ENCODE measurements at places on chromosomes 7 and 10. TPM values are rescaled to one million over a fixed set of nuclear protein-coding genes. Genes with fewer than 3 reads are reported as not detected.

DNA sequence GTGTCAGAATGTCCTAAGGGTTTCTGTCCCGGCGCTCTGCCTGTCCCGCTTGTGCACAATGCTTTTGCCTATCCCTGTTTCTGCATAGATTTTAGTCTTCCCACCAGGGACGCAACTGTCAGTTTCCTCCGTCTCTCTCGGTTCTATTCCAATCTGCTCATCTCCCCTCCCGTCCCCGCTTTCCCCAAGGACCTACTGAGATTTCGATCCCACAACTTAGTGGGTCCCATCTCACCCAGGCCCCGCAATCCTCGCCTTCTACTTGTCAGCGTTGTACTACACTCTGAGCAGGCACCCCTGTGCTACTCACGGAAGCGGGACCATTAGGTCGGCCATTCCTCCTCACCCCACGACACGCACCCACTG is 519 bp upstream of the ZNF655 start:
- DNase-seq = no peak

GRCh38 chr10:3570131-3570729 is 214.8 kb downstream of the KLF6 start:
- DNase-seq = no peak

The ARHGEF5 gene
- 4.4 TPM for total RNA-seq

GRCh38 chr7:22447008-22447407 is 53.0 kb downstream of the STEAP1B start:
- no peak for DNase-seq

DNA sequence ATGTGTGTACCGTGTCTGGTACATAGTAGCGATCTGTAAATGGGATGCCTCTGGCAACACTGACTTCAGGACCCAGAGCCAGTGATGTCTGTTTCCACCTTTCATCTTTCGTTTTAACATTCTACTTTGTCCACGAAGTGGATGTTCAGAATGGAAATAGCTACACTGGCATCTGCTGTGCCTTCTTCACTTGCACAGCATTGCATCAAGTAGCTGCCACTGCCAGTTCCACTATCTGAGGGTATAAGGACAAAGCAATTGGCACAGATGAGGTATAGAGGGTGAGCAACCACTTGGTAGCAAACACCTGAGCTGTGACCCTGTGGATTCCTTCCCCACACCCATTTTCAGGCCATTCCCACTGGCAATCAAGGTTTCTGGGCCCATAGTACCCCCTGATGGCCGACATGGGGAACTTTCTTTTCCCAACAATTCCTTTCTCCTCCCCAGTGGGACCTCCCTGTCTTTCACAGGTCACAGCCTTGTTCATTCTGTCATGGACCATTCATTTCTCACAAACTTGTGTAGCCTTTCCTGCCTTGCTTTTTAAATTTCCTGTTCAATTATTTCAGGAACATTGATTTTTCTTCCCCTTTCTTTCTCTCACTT is 4.0 kb downstream of the ITGA8 start:
- no peak for DNase-seq

- no peak for DNase-seq
These were observed 141.1 kb downstream of the CDK14 start for GRCh38 chr7:90736968-90737939.

The ACTL6B gene
- not detected for total RNA-seq

- DNase-seq = no peak
These were observed 207.6 kb upstream of the AOAH start for GRCh38 chr7:36931892-36932291.

DNA sequence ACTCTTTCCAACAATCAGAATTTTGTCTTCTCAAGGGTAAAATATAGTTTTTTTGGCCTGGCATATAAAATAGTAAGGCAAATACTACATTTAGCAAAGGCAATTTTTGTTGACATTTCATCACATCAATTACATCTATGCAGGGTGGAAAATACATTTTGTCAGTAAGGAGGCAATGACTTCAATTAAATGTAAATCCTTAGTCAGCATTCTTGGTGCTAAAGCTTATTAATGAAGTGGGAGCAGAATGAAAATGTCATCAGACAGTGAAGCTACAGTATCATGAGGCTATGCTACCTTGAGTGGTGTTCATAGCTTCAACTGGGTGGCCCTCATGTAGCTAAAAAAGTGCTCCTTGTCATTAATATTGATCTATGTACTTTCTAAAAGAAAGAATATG is 8.9 kb downstream of the LRRTM3 start:
- DNase-seq = no peak

The CALY gene
- not detected for total RNA-seq

DNA sequence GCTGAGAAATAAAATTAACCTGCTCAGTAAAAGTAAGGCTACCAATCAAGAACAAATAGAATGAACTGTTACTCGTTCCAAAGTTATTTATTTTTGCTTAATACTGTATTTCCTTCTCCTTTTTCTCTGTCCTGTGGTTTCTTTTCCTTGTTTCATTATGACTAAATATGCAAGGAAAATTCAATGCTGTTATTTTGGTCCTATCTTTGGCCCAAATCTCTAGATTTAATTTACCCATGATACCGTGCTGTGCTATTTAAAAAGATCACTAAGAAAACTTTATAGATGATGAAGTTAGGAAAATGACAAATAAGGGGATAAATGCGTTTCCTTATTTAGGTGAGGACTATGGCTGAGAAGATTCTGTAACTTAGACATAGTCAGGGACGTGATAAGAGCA is 45.3 kb upstream of the FAM133B start:
- DNase-seq = no peak

The DYNC1I1 gene
- 29.8 TPM for total RNA-seq

The TMEM130 gene
- not detected for total RNA-seq

The FANK1 gene
- total RNA-seq = 1.0 TPM

- DNase-seq = no peak
These were observed 181.4 kb downstream of the ARID5B start for GRCh38 chr10:62082729-62083411.

DNA sequence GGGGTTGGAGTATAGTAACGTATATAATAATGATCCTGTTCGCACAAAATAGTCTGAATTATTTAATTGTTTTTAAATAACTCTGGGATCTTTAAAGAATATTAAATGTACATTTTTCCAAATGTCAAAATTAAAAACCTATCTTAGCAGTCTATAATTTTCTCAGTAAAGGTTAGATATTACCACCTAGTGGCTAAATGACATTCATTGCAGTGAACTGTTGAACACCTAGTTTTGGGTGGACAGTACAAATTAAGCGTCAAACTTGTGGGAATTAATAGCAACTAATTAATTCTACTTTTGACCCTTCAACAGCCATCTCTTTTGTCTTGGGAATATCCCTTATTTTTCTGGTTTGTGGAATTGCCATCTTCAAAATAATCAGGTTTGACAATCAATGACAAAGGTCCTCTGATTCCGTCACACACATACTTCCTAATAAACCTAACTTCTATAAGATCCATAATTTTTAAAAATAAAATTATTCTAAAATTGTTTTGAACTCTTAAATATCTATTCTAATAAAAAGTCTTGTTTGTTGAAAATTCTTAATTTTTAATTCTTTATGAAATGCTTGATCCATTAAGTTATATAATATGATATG is 165.7 kb downstream of the SEMA3D start:
- DNase-seq = no peak

DNA sequence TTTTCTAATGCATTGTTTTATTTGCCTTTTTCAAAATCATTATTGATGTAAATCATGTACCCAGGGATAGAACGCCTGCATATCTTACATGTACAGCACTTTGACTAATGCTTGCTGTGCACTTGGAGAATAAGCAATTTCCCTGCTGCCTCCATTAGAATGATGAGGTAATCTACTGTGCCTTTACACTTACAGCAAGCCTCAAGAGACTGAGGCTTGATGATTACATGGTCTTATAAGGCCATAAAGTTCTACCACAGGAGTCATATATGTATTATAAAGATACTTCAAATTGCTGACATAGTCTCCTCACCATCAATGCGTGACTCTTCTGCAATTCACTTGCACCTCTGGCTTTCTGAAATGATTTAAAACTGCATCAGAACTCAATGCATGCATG is 328.6 kb upstream of the HGF start:
- DNase-seq = no peak

- DNase-seq = peak; percentile 28
These were observed 25.6 kb downstream of the GPER1 start for GRCh38 chr7:1113548-1113885.

- DNase-seq = no peak
These were observed 145.3 kb upstream of the FRMD4A start for GRCh38 chr10:14476006-14476405.

- DNase-seq = no peak
These were observed 192.2 kb downstream of the PARD3 start for GRCh38 chr10:34622945-34623344.

- no peak for DNase-seq
These were observed 32.6 kb downstream of the USP6NL start for GRCh38 chr10:11578802-11579255.

DNA sequence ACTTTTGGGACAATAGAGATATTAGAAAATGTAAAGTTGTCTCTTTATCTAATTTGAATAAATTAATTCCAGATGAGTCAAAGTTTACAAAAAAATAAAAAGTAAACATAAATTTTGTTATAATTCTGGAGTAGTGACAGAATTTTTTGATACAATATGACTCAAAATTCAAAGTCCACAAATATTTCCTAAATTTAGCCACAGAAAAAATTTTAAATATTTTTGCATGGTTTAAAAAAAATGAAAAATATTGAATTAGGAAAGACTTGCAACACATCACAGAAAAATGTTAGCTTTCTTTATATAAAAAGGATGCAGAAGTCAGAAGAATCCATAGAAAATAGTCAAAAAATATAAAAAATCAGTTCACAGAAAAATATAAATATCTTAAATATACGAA is 117.7 kb downstream of the ARHGAP21 start:
- no peak for DNase-seq

DNA sequence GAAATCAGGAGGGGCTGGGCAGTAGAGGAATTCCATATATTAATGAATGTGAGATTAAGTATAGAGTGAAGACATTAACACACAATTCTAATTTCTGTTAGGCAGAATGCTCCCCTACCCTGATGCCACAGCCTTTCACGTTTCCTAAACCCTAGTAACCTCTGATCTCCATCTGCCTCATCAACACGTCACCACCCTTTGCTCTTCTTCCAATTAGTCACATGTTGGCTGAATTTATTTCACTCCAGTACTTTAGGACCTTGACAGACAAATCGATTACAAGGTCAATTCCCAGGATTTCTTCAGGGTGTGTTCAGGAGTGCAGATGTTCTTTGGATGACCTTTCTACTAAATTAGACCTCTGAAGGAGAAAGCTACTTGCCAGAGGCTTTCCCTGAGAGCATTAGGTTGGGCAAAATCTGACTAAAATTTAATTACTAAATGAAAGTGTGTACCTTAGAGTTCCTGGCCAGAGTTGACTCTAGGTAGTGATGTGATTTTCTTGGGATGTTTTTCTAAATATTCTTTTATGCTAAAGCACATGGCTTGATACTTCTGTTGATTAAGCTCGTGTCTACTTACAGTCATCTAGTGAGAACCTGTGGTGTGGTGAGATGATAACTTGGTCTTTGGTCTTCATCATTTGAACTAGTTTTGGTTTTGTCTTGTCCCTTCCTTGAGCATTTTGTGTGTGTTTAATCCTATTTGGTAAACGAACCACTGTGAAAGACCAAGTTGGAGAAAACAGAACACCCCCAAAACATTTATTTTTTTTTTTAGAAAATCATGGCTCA is 12.7 kb downstream of the AGR2 start:
- DNase-seq = no peak

- no peak for DNase-seq
These were observed 28.2 kb upstream of the AKAP9 start for GRCh38 chr7:91912494-91912893.

- no peak for DNase-seq
These were observed 322.3 kb upstream of the IGFBP3 start for GRCh38 chr7:46243406-46243805.

The CRHR2 gene
- not detected for total RNA-seq

DNA sequence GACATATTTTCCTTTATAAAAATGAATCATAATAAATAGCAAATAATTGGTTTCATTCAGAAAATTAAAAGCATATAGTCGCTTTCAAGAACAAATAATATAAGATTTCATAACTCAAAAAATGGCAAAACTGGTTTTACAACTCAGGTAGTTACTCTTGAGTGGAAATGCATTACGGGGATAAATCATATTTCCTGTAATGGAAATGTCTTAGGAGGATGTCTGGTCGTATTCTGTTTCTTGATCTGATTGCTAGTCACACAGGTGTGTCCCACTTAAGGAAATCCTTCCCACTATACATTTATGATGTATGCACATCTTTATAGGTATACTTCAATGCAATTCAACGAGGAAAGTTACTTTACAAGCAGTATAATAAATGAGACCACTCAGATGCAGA is 20.7 kb downstream of the NRAP start:
- DNase-seq = no peak

The ABCB1 gene
- 3.3 TPM for total RNA-seq

DNA sequence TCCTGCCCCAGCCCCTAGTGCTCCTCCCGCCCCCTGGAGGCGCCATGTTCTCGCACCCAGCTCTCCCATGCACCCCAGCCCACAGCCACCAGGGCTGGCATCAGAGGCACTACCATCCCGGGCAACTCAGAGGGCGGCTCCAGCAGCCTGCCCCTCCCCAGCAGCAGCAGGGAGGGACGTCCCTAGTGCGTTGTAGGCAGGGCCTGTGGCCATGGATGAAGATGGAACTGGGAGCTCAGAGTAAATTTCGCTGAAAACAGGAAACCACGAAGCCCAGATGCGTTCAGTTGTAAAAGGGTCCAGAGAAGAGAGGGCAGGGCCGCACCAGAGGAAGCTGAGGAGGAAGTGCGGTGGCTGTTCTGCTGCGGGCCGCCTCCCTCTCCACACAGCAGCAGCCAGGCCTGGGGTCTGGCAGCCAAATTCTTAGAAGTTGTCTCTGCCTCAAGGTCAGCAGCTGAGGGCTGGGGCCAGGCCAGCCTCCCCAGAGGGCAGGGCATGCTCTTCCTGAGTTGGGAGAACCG is 24.6 kb downstream of the VSIR start:
- peak; percentile 94 for DNase-seq

- no peak for DNase-seq
These were observed 8.3 kb downstream of the BMI1 start for GRCh38 chr10:22329150-22329549.

GRCh38 chr7:157524731-157525130 is 187.9 kb downstream of the DNAJB6 start:
- no peak for DNase-seq

GRCh38 chr7:45390731-45391130 is 183.4 kb upstream of the ADCY1 start:
- DNase-seq = no peak

The CELF2 gene
- total RNA-seq = 85.4 TPM

The ADRA2A gene
- 0.41 TPM for total RNA-seq

DNA sequence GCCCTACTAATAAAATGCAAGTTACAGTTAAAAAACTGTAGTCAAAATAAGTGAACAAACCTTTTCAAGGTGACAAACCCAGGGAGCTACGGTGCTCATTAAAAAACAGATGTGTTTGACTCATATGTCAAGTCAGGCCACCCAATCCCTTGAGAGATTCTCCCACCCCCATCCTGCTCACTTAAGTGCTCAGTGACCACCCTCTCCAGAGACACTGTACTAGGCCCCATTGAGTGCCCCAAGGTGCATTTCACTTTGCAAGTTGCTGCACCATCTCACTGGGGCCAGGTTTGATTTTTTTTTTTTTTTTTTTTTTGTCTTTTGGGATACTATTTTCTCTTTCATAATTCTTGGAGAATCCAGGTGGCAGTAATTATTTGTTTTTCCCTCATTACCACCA is 1.9 kb downstream of the ERV3-1 start:
- no peak for DNase-seq

GRCh38 chr10:26437637-26438461 is at the start of gene APBB1IP:
Gene APBB1IP (plus strand): TSS chr10:26438341. CDS start chr10:26492327, 53,986 bp downstream.
- DNase-seq = peak; percentile 92
